ENCODE measurements at places on chromosomes 12 and 14. TPM values are rescaled to one million over a fixed set of nuclear protein-coding genes. Genes with fewer than 3 reads are reported as not detected.

Gene ADCY4
- total RNA-seq: 6.3 TPM

Gene KLHDC1
- 12.8 TPM for total RNA-seq

Gene MYF6
- not detected for total RNA-seq

Gene SCNN1A
- under 0.01 TPM for total RNA-seq

Gene SERPINA4
- not detected for total RNA-seq

Gene NPC2
- 291 TPM for total RNA-seq

Gene PROX2
- total RNA-seq: not detected

Gene MNAT1
- total RNA-seq: 71.2 TPM

Gene BCL11B
- total RNA-seq: 0.09 TPM

Gene SCN8A
- 17.2 TPM for total RNA-seq

Gene PRH2
- total RNA-seq: not detected

Gene TAS2R13
- total RNA-seq: 7.4 TPM

Gene SPIC
- total RNA-seq: not detected

Measured in fibroblast of the aortic adventitia (primary cell).